Stimulated activated naive CD4-positive, alpha-beta T cell (primary cell): ENCODE measurements at places on chromosomes 3 and 15.

DNA sequence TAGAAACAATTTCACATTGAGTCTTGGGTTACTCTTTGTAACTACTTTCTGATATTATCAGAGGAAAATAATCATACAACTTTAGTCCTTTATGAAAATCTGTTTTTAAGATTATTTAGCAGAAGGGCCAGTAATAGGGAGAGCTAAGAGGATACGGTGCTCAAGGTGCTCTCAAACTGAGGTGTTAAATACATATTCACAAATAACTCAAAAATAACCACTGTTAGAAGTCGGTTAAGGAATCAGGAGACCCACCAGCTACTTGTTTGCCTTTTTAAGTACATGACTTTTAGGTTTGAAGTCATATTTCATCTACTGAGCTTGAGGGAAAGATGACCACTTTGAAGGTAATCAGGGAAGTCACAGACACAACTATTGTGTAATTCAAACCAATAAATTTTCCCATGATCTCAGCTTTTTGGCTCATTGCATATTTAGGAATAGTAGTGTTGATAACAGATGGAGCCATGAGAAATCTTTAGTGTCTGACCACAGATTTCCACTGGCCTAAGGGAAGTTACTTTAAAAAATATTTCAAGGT is 1.4 kb upstream of the RSRC1 start:
- DNase-seq = no peak

GRCh38 chr3:24589931-24590880 is 95.6 kb upstream of the THRB start:
- DNase-seq = no peak

DNA sequence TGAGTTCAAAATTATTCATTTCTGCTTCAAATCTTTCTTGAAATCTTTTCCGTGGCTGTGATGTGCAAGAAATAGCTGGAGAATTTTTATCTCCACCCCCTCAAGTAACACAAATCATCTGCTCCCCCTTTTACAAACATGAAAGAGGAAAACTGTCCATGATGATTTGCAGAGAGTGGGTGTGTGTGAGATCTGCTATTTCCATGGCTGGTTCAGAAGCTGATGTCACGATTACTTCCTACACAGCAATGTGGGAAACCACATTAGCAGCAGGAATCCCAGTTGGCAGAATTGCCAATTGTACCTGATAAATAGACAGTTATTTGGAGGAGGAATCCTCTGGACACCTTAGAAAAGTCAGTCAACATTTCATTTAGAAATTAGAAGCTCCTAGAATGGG is 75.2 kb upstream of the GRM7 start:
- DNase-seq = no peak

DNA sequence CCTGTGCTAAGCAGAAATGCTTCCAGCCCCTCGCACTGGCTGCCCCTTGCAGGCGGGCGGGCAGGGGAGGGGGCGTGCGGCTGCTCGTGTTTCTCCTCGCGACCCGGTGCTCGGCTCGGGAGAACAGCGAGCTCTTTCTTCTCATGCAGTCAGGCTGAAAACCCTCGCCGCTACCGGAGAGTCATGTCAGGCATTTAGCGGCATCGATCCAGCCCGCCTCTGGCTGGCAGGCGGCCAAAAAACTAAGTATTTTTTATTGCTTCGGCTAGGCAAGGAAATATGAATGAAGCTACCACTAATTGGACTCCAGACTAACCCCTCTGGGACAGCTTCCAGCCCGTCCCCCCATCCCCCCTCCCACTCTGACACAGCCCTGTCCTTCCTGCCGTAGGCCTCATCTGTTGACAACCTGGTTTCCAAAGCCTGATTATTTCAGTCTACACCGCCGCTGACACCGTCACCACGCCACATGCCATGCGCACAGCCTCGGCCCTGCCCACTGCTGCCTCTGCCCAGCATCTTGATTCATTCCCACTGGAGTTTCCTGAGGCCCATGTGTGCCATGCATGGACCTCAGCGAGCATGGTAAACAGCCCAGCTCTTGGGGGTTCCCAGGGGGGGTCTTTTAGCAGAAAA is 35.3 kb downstream of the TLE3 start:
- no peak for DNase-seq

- no peak for DNase-seq
Measured at GRCh38 chr15:97224191-97224641, 736.3 kb upstream of the ARRDC4 start.

GRCh38 chr3:195717416-195717815 is 3.4 kb upstream of the MUC20 start:
- DNase-seq = no peak

DNA sequence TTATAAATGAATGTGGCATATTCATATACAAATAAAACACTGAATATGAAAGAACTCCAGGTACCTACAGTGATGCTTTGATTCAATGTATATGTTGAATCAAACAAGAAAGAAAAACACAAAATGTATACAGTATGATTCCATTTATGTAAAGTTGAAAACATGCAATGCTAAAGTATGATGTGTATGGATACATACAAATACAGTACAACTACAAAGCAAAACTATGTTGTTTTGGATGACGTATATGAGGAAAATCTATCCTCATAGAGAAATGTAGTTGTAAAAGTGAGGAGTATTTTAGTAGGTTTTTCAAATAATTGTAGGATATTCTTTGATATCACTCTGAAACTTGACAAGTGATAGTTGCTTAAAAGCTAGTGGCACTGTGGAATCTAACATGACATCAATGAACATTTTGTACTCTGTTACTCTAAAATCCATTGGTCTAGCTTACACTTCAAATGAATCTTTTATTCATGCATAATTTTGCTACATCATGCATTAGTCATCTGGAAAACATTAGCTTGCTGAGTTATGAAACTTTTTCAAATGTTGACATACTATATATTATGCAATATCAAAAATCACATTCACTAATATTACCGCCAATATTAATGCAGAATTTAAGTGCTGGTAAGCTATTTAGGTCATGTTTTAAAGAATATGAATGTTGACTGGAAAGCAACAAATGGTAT is 278.1 kb upstream of the CHRNA7 start:
- no peak for DNase-seq

- no peak for DNase-seq
Measured at GRCh38 chr15:85047271-85047948, 65.8 kb downstream of the PDE8A start.

DNA sequence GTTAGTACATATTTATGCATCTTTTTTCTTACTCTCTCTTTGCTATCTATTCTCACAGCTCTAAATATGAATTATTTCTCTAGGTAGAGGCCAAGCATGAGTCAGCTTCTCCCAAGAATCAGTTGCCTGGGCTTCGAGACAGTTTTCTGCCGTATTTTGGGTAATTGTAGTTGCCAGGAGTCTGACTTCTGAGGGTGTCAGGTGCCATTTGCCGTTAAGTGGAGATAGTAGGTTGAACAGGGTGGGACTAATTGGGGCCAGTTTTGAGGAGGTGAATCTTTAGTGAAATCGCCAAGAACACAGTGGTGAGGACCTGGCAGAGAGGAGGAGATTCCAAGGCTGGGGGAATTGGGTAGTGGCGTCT is 7.8 kb upstream of the NRROS start:
- no peak for DNase-seq

- no peak for DNase-seq
Measured at GRCh38 chr3:169665264-169666075, 2.0 kb upstream of the MECOM start.

- DNase-seq = no peak
Measured at GRCh38 chr3:119582178-119582577, 2.9 kb downstream of the ADPRH start.

DNA sequence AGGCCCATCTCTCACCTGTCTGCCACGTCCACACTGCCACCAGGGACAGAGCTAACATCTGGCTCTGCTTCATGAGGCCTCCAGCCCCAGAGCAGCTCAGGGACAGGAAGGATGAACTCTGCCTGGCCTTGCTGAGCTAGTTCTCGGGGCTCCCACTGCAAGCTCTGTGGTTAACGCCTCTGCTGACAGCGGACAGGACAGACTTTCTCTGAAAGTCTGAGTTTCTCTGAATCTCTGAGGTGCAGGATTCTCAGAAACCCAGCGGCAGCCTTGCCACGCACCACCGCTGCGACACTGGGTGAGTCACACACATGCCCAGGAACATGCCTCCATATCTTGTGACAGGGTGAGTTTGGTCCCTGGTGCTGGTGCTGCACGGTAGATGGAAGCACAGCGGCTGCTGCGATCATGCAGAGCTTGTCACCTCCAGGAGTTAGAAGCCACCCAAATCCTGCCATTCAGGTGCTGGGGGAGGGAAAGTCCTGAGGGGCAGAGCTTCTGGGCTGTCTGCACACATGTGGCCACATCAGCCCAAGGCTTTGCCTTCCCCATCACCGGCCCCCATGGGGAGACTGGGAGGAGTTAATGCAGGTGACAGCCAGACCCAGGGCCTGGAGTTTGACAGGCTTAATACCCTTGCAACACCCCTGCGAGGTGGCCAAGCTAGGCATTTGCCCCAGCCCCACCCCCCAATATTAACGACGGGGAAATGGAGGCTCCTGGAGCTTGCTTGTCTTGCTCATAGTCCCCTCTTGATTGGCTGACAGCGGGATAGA is 267.0 kb downstream of the PLCL2 start:
- DNase-seq = peak; percentile 40

GRCh38 chr3:122014741-122015140 is 7.3 kb downstream of the ILDR1 start:
- DNase-seq = no peak

DNA sequence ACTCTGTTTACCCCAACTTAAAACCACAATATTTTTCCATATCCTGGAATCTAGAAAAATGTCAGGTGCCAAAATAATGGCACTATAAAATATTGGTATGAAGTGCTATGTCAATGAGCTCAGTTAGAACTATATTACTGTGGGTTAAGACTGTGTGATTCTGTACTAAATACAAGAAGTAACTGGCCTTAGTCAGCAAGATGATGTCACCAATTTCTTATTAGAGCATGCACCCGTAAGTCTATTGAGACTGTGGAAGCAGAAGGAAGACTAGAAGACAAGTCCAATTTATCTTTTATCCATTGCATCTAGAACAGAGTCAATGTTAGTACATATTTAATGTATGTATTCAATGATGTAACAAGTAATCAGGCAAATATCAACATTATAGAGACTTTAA is 25.0 kb downstream of the LRRC58 start:
- DNase-seq = no peak

DNA sequence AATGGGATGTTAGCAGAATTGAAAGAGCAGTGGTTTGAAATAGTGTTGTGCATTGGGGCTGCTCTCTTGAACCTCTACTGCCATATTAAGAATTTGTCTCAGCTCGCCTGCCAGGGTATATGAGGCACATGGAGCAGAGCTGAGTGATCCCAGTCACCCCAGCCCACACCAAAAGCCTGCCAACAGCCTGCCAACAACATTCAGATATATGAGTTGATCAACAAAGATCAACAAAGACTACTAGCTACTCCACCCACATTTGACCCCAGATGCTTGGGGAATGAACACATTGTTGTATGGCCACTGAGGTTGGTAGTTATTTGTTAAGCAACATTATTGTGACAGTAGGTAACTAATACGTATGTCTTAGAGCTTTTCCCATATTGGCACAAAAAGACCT is 570.9 kb upstream of the IL12A start:
- no peak for DNase-seq

GRCh38 chr3:115363071-115363470 is 216.0 kb upstream of the ZBTB20 start:
- DNase-seq = no peak

DNA sequence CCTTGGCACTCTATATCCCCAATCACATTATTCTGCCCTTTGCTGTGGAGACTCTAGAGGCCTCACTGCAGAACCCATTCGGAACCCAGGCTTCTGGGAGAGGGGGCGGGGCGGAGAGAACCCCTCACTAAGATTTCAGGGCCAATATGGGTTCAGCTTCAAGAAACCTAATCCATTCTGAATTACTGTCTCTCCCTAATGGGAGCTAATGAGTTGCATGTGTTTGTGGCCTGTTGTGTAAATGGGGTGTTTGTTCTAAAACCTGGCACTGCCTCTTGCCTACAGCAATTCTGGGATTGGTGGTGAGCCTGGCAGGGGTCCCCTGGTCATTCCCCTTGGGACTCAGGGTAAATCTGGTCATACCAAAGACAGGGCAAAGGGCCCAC is 605 bp upstream of the RASL12 start:
- no peak for DNase-seq

DNA sequence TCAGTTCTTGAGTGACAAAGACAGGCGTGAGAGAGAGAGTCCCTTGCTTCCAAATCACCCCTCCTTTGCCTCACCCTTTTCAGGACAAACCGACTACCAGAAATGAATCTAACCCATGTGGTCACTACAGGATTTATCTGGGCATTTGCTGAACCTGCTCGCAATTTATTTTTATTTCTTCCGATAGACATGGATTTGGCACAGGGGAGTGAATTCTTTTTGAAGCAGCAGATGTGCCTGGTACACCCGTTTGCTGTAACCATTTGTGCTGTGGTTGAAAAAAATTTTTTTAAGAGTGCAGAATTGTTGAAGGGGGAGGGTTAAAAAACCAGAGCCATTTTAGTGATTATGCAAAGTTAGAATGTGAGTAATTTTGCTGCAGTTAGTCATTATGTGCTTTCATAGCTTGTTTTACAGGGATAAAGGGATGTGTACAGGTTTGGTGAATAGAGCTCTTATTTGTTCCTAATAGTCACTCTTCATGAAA is 442.0 kb downstream of the LPP start:
- DNase-seq = no peak

DNA sequence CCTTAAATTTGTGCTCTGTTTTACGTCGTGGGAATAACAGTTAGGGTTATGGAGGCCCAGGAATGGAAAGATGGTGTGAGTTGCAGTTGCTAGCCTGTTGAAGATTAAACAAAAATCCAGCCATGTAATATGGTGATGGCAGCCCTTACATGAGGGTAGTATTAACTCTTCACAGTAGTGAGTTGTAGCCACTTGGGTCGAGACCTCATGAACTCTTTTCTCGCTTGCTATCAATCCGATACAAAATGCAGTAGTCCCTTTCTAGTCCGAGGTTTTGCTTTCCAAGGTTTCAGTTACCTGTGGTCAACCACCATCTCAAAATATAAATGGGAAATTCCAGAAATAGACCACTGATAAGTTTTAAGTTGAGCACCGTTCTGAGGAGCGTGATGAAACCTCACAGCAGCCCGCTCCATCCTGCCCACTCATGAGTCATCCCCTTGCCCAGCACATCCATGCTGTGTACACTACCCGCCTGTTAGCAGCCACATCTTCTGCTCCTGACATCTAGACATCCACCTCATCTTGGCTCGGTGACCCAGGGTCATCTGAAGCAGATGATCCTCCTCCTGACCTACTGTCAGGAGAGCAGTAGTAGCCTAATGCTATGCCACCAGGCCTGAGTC is 177.9 kb downstream of the CDIN1 start:
- DNase-seq = no peak

DNA sequence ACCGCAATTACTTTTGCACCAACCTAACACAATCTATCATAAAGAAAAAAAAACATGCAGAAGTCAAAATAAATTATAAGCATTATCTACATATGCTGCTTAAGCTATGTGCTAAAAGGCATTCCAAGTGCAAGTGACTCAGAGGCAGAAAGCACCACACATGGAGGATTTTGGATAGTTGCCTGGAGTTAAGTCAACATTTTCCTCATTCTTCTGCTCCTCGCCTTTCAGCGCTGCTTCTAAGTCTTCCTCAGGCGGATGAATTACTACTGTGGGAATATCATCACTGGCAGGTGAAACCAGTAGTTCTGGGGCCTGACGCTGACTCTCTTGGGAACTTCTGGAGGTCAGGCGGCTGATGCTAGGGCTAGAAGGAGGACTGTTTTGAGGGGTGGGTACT is 53.1 kb downstream of the SLC4A7 start:
- no peak for DNase-seq

GRCh38 chr3:183253528-183254486 is 754 bp downstream of the B3GNT5 start:
- DNase-seq = no peak

- DNase-seq = no peak
Measured at GRCh38 chr15:66139591-66140207, 113.9 kb downstream of the MEGF11 start.
